Hematopoietic multipotent progenitor cell treated with erythropoietin and hydrocortisone succinate and interleukin-3 and kit ligand, for 17 days (in vitro differentiated cells): ENCODE measurements at places on chromosomes 12 and 14.

GRCh38 chr12:80317307-80317706 lies 126.7 kb upstream of the PTPRQ start:
- DNase-seq = no peak

DNA sequence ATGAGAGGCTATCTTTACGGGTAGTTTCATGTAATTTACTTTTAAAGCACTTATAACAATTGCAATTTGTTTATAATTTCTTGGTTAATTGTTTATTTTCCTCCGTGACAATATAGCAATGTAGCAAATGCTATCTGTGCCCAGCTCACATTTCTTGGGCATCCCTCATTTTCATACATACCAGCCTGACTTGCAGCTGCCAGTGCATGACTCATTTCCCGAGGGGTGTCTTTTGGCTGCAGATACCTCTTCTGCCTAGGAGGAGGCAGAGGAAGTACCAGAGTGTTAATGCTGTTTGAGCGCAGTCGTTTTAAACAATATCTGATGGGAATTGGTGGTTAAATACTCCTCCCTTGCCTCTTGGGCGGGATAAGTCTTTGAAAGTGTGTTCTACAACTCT lies 104.2 kb upstream of the ABCD2 start:
- DNase-seq = no peak

DNA sequence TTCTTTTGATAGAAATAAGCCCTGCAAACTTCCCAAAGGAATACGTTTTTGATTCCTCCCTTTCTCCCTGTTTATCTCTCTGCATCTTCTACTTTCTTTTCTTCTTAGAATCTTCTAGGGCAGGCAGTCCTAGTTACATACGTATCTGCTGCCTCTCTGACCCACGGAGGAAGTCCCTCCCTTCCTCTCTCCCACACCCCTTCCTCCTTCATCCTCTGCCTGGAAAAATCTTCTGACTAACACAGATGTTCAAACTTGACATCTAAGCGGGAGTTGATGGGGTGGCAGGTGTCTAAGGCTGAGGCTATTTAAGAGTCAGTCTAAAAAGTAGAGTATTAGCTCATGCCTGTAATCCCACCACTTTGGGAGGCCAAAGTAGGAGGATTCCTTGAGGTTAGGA lies 88.6 kb downstream of the MAP1LC3B2 start:
- DNase-seq = no peak

- DNase-seq = peak; percentile 27
These were observed 700 bp downstream of the SLC35E3 start for GRCh38 chr12:68746572-68747180.

- no peak for DNase-seq
These were observed 83.1 kb downstream of the LRRC74A start for GRCh38 chr14:76909266-76909665.

DNA sequence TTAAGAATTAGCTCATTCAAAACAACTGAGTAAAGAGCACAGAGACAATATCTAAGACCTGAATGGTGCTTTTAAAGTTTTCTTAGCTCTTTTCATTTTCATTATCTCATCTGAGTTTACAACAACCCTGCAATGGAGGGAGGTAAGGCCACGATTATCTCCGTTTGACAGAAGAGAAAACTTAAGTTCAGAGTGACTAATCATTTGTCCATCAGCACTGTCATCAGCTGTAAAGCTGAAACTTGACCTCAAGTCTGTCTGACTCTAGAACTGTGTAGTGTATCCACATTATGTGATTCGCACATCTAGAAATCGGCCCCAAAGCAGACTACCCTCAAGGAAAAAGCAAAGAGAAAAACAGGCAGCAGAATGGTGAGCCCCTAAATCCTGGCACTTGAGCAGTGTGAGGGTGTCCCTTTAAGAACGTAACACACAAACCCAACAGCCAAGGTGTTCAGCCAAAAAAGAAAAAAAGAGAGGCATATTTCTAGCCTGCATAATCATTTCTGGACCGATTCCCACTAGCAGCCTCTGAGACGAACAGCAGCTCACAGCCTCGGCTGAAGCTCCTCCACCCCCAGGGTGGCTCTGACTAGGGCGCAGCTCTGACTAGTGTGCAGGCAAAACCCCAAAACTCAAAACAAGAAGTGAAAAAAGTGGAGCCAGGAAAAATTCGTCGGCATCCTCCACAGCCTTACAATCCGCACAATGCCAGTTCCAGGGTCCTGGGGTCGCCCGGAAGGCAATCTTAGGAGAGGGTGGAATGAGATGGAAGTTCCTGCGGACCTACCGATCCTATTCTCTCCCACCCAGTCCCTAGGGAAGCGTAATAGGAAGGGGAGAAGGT lies 1.6 kb downstream of the STXBP6 start:
- DNase-seq = no peak

DNA sequence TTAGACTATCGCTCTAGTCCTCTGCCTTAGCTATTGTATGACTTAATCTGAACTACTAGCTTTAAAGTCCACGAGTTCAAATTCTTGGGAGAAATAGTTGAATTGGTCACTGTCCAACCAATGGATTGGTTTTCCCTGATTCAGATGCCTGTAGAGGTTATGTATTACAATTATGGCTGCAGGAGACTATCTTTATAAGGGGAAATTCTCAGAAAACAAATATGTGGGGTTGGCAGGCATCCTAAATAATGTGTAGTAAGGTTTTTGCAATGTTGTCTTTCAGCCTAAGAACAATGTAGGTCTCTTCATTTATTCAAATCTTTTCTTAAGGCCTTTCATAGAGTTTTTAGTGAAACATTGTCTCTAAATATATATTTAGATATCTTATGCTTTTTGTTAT lies 26.9 kb downstream of the MYRFL start:
- DNase-seq = no peak

- no peak for DNase-seq
These were observed 484.4 kb downstream of the ATP23 start for GRCh38 chr12:58425481-58426392.

GRCh38 chr12:11553871-11554533 lies 95.5 kb upstream of the ETV6 start:
- DNase-seq = peak; percentile 11

- DNase-seq = no peak
These were observed 14.5 kb upstream of the KLRD1 start for GRCh38 chr12:10293151-10293550.

DNA sequence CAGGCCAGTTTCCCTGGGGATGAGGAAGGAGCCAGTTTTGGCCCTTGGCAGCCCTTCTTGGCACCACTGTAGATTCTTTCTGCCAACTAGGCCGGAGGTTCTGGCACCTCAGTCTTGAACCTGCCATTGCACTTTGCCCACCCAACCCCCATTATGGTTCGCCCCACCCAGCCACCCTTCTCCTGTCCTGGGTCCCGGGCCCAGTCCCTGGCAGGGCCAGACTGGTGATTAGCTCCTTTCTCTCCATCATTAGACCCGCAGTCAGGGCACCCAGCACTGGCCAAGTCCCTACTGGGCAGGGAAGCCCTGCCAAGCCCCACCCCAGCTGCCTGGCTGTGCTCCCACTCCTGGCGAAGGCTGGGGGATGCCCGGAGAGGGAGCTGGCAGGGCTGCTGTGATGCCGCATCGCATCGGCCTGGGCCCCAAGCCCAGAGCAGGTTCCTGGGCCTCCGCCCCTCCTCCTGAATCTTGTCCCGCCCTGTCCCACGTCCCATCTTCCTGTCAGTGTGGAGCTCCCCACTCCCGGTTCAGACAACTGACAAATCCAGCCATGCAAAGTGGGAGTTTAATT lies 9.8 kb downstream of the FAM222A start:
- DNase-seq = no peak

GRCh38 chr12:57323416-57323815 lies 72.4 kb upstream of the STAC3 start:
- no peak for DNase-seq

DNA sequence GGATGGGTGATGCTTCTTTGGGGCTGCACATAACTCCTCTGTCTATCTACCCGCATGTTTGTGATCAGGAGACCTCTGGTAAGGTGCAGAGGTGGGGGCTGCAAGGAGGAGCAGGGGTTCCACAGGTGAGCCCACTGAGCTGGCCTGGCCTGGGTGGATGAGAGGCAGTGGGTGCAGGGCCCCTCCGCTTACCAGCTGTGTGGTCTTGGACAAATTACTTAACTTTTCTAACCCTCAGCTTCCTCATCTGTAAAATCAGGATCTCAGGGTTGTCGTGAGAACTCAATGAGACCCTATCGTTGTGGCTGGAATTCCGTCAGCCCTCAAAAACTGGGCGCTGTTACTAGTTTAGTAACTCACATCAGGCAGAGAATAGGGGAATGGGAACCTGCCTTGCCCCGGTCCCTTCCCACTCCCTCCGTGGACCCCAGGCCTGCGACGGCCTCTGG lies 7.5 kb downstream of the PTPN6 start:
- no peak for DNase-seq

GRCh38 chr14:94523265-94523664 lies 14.0 kb upstream of the SERPINA12 start:
- DNase-seq = no peak

DNA sequence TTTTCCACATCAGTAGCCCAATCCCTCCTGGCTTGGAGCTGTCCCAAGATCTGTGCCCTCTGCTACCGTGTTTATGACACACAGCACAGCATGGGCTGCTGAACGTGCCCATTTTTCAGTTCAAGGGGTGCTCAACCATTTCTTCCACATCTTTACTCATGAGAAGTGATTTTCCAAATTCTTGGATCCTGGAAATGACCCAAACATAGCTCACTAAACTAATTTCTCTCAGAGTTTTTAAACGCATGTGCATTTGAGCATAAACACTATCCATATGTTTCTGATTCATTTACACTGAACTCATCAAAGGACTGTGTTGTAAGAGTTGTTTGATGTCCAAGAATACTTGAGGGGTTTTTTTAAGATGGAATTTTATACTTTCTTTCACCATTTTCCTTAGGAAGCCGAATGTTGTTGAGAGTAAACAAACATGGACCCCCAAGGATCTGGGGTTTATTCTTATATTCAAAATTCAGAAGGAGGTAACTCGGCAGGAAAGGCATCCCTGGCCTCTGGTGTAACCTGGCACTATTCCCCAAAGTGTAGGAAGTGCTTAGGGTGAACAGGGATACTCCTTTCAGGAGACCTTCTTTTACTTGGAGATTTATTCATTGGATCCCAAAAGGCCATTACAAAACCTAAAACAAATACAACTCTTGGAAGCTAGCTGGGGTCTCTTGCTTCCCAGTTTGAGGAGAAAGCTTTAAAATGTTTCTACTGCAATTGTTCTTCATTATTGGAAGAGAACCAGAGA lies 215.0 kb downstream of the BMP4 start:
- no peak for DNase-seq

DNA sequence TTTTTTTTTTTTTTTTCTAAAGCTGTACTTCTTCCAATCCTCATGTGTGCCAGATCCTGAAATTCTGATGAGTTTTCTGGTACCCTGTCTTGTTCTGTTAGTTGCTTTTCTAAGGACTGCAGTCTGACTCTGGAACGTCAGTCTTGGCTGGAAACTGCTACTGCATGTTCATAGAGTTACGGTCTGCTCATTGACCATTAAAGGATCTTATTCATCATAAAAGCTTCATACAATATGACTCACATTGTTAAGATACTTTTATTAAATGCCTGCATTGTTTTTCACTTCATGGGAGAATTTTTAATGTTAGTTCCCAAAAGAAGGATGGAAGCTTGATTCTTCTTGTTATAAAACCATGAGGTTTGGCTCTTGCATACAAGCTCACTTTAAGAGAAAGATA lies 233.6 kb downstream of the SYT10 start:
- no peak for DNase-seq

DNA sequence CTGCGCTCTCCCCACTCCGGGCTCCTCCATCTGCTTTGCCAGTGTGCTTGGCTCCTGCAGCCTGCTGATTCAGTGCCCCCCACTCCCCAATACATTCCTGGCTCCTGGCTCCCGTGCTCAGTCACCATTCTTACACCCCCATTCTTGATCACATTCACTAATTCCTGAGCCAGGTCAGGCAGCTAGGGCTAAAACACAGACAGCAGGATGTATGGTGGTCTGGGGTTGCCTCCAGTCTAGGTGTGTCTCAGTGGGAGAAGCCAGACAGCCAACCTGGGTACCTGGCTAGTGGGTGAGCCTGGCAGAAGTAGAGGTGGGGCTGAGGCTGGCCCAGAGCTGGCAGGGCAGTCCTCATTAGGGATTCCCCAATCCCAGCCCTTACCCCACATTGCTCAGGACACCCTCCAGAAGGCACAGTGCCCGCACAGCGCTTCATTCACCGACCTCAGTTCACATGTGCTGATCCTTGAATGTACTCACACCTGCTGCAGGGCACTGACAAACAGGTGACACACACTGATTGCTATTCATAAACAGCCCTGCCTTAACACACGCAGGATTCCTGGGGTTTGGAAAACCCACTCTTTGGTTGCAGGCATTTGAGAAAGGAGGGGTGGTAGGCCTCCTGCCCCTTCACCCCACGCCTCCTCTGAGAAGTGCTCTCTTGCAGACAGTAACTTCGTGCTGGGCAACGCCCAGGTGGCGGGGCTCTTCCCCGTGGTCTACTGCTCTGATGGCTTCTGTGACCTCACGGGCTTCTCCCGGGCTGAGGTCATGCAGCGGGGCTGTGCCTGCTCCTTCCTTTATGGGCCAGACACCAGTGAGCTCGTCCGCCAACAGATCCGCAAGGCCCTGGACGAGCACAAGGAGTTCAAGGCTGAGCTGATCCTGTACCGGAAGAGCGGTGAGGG lies 1.7 kb downstream of the KCNH3 start:
- no peak for DNase-seq

DNA sequence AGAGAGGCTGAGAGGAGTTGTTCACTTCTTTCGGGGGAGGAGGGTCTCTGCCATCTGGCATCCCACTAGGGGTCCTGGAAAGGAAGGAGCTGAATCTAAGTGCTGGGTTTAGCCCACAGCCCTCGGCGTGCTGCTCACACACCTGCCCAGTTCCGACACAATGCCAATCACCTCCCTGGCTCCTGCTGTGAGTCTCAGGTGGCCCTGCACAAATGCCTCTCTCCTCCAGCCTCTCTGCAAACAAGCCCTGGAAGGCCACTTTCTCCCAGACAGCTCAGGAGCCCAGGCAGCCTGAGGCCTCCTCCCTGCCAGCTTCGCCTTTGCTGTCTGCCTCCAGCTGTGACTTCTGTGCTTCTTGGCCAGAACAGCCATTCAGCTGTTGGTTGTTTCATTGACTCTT lies 51.2 kb downstream of the SMIM41 start:
- no peak for DNase-seq

- DNase-seq = no peak
These were observed 57.9 kb upstream of the SLC38A2 start for GRCh38 chr12:46430340-46430948.

DNA sequence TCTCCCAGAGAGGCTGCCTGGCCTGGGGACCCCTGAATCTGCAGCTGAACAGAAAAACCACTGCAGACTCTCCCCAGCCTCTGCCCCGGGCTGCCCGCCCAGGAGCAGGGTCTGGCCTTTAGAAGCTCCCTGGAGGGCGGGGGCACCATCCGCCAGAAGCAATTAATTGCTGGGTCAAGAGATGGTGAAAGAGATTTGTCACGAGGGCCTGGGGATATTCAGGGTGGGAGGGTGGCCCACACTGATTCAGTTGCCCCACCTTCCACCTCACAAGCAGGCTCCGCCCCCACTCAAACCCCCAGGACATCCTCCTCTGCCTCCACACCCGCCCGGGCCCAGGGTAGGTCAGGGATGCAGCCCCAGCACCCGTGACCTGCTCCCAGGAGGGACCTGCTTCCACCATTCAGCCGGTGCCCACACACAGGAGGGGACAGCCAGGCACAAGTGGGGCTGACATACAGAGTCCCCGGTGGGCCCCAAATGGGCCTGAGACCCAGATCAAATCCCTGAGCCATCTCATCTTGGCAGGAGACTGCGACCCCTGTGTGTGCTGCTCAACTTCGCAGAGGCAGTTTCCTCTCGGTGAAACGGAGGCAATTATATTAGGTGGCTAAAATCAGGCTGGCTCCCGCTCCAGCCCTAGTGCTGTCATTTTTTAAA lies 23.0 kb downstream of the NCOR2 start:
- no peak for DNase-seq

GRCh38 chr12:43100231-43100630 lies 451.8 kb downstream of the ADAMTS20 start:
- no peak for DNase-seq
